ENCODE measurements at places on chromosomes 2 and 18. TPM values are rescaled to one million over a fixed set of nuclear protein-coding genes. Genes with fewer than 3 reads are reported as not detected.

KCNIP3 gene
- total RNA-seq = 0.52 TPM

RETSAT gene
- 33.9 TPM for total RNA-seq

GNAL gene
- total RNA-seq = 12.6 TPM

DNAJC10 gene
- total RNA-seq = 56.4 TPM

TMEFF2 gene
- total RNA-seq = not detected

C2orf81 gene
- total RNA-seq = 1.7 TPM

HOXD12 gene
- total RNA-seq = not detected

SERPINB4 gene
- total RNA-seq = not detected

WDR54 gene
- 28.0 TPM for total RNA-seq

SFXN5 gene
- total RNA-seq = 15.3 TPM

DSG4 gene
- not detected for total RNA-seq

KCNJ3 gene
- not detected for total RNA-seq

MTCL1 gene
- 0.38 TPM for total RNA-seq

RPL37A gene
- 1,429 TPM for total RNA-seq

SERPINB11 gene
- total RNA-seq = not detected

NIFK gene
- total RNA-seq = 33.5 TPM

GRB14 gene
- total RNA-seq = not detected

SERPINB13 gene
- total RNA-seq = not detected

STEAP3 gene
- total RNA-seq = 2.0 TPM

ACSL3 gene
- total RNA-seq = 55.4 TPM

NEU2 gene
- not detected for total RNA-seq

MSH2 gene
- total RNA-seq = 11.9 TPM

IL36RN gene
- not detected for total RNA-seq

CCDC74B gene
- total RNA-seq = 0.25 TPM

All from natural killer cell (primary cell).